ENCODE measurements at places on chromosomes 7 and 10.

- no peak for DNase-seq
Measured at GRCh38 chr7:37728747-37729146, 45.2 kb downstream of the GPR141 start.

- no peak for DNase-seq
Measured at GRCh38 chr10:58967551-58968388, 208.7 kb upstream of the PHYHIPL start.

DNA sequence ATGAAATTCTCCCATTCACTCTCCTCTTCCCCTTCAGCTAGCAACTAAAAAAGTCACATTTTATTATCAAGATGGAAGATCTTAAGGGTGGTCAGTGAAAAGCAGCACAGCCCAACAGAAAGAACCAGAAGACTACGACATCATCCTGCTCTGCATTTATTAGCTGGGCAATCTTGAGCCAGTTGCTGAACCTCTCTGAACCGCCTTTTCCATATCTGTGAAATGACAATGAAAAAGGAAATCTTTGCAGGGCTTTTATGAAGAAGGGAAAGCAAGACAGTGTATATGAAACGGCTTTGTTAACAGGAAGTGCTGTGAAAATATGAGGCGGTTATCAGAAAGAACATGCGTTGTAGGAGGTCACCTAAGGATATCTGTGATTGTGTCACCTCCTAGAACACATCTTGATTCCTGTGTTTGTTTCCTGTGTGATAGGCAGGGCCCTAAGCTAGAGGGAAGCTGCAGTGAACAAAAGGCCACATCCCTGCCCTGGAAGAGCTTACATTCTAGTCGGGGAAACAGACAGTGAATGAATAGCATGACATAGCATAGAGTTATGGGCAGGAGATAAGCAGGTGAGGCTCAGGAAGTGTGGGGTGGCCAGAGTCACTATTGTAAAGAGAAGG, 36.0 kb upstream of the KCNMA1 start:
- DNase-seq, result no peak

DNA sequence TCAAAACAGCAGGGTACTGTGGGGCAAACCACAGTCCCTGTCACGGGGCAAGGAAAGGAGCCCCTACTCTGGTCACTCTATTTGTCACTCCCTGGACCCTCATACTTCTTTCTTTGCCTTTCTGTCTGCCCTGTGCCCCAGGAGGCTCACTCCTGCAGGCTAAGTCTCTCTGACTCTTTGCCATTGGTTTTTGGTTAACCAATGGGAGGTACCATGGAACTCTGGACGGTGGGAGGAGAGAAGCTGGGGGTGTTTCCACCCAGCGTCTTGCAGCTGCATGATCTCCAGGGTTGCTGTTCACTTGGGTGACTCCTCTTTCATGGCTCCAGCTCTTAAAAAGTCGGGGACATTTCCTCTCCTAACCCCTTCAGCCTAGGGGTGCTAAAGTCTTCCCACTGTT, 15.4 kb upstream of the EIF5AL1 start:
- DNase-seq, result no peak

GRCh38 chr7:69903410-69903809, 305.1 kb downstream of the AUTS2 start:
- no peak for DNase-seq

GRCh38 chr7:22200238-22200637, 156.7 kb downstream of the RAPGEF5 start:
- DNase-seq, result no peak

DNA sequence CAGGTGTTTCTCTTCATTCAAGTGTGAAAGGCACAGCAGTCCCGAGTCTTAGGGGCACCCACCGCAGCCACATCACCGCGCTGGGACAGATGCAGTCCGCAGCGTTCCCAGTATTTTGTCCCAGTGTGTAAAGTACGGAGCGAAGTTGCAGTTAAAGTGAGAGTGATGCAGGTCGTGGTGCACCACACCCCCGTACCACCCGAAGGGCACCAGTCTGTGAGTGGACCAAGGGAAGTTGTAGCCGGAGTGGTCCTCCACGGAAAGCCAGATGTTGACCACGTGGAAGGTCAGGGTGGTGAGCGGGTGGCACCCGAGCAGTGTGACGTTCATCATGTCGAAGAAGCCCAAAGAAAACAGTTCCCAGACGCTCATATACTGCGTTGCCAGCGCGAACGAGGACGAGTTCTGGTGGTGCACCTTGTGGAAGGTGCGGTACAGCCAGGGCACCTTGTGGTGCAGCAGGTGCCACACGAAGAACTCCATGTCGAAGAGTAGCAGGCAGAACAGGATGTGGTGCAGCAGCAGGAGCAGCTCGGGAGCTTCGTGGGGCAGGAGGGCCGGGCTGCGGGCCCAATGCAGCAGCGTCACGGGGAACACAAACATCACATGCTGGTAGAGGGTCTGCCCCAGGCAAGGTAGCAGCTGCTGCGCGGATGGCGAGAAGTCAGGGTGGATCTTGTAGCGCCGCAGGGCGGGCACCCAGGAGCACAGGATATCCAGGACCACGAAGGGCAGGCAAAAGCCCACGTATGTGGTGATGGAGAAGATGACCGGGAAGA, 526 bp downstream of the CH25H start:
- DNase-seq, result no peak

- DNase-seq, result no peak
Measured at GRCh38 chr10:109914966-109915365, 8.3 kb downstream of the XPNPEP1 start.

- no peak for DNase-seq
Measured at GRCh38 chr7:137795211-137795610, 51.6 kb downstream of the DGKI start.

- no peak for DNase-seq
Measured at GRCh38 chr7:45035893-45036292, 35.9 kb downstream of the CCM2 start.

DNA sequence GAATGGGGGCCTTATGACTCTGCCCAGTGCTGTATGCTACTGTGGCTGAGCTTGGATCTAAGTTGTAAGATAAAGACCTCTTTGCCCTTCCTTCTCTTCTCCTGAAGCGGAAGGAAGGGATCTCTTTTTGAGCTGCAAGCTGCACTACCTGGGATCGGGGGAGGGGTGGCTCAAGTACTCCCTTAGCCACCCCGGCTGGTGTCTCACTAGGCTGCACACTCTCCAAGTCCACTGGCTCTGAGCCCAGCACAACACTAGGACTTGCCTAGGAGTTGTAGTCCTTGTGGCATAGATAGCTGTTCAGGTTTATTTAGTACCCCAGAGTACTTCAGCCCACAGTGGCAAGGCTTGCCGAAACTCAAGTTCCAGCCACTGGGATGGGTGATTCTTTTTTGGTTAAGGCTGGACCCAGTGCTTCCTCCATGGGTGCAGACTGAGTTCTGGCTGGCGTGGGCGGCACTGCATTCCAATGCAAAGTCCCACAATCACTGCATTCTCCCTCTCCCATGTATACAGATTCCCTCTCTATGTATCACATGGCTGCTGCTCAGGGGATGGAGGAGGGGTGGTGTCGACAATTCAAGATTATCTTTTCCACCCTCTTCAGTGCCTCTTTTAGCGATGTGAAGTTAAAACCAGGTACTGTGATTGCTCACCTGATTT, 76.2 kb upstream of the SLC25A13 start:
- no peak for DNase-seq

GRCh38 chr7:85602196-85602595, 415.3 kb upstream of the SEMA3D start:
- DNase-seq, result no peak

DNA sequence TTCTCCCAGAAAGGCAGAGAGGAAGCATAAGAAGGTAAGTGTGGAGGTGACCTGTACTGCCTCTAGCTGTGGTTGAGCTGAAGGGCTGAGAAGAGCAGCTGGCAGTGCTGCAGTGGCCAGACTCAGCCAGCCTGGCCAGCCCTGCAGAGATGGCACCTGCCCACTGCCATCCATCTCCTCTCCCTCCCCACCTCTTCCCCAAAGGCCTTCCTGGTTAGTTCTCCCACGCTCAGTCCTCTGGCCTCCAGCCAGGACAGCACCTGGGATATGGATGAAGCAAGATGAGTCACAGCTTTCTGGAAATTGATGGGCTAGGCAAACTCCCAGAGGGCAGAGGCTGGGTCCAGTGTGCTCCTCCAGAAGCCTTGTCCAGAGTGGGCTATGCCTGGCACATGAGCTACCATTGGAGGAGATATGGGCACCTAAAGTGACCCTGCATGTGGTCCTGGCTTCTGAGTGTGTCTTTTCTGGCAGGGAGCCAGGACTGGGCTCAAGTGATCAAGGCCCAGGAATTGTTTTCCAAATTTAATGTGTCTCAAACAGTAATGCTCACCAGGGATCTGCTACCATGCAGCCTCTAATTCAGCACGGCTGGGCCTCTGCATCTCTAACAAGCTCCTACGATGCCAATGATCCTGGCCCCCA, 81.0 kb upstream of the CACUL1 start:
- DNase-seq, result no peak

- DNase-seq, result no peak
Measured at GRCh38 chr10:80471001-80471400, 16.9 kb downstream of the TSPAN14 start.

- DNase-seq, result no peak
Measured at GRCh38 chr7:142174441-142174840, 62.9 kb downstream of the MGAM2 start.

Measured in smooth muscle cell of the brain vasculature (primary cell).